Heart left ventricle (tissue), 16 donors: ENCODE measurements at places on chromosomes 1 and 21. TPM values are rescaled to one million over a fixed set of nuclear protein-coding genes. Genes with fewer than 3 reads are reported as not detected.

The PER3 gene
- 28.8 TPM for total RNA-seq

The OR2T29 gene
- total RNA-seq: not detected

The TIPRL gene
- 33.0 TPM for total RNA-seq

DNA sequence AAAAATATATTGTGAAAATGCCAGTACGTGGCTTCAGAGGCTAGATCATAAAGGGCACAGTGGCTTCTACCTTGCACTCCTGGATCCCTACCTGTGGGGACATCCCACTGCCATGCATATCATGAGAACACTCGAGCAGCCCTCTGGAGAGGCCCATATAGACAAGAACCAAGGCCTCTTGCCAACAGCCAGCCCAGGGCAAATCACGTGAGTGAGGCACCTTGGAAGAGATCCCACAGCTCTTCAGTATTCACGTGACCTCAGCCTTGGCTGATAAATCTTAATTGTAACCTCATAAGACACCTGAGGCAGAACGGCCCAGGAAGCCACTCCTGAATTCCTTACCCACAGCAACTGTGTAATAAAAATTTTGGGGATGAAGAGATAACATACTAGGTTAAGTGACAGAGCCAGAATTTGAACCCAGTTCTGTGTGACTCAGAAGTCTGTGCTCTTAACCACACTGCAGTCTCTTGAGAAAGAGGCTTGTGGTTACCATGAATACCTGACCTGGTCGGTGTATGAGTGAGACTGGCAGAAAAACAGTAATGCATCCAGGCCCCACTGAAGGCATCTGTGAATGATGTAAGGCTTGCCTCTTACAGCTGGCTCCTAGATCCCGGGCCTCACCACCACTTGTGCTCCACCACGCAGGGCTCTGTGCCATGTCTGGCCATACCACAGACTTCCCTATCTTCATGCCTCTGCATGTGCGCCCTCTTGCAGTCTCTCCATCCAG, 6.9 kb upstream of the A3GALT2 start:
- peaks cover 42% of the 10 kb centered on the region for H3K4me1 ChIP-seq
- H3K4me3 ChIP-seq: no peak overlapping the region
- no peak overlapping the region for H3K27ac ChIP-seq
- peak; percentile 64 for DNase-seq
- H3K27me3 ChIP-seq: no peaks in the 10 kb centered on the region

The PGBD5 gene
- total RNA-seq: 7.0 TPM

DNA sequence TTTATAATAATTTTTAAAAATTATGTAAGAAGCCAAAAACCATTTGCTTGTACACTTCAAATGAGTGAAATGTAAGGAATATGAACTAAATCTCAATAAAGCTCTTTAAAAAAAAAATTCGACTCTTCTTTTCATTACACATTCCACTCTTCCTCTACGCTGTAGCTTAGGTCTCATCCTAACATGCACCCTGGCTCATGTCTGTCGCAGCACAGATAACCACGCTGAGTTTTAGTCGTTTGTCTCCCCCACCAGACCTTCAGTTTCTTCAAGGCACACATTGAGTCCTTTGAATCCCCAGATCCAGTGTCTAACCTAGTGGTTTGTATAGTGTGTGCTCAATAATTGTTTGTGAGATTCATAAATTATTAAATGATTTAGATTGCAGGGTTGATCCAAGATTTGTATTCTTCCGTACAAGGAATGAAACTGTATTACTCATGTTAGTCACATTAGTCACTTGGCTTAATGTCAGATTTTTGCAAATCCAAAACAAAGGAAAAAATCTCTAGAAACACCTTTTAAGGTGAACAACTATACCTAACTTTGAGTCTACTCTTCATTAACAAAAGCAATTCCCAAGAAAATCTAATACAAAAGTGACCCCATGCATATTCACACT, 57.3 kb downstream of the SLC25A24 start:
- no peaks in the 10 kb centered on the region for H3K27me3 ChIP-seq
- no peaks in the 10 kb centered on the region for H3K4me1 ChIP-seq
- no peak for DNase-seq
- no peak overlapping the region for H3K4me3 ChIP-seq
- H3K27ac ChIP-seq: no peak overlapping the region

The C1QB gene
- 77.4 TPM for total RNA-seq

The GLMP gene
- 19.1 TPM for total RNA-seq

The DENND2C gene
- total RNA-seq: 4.1 TPM

DNA sequence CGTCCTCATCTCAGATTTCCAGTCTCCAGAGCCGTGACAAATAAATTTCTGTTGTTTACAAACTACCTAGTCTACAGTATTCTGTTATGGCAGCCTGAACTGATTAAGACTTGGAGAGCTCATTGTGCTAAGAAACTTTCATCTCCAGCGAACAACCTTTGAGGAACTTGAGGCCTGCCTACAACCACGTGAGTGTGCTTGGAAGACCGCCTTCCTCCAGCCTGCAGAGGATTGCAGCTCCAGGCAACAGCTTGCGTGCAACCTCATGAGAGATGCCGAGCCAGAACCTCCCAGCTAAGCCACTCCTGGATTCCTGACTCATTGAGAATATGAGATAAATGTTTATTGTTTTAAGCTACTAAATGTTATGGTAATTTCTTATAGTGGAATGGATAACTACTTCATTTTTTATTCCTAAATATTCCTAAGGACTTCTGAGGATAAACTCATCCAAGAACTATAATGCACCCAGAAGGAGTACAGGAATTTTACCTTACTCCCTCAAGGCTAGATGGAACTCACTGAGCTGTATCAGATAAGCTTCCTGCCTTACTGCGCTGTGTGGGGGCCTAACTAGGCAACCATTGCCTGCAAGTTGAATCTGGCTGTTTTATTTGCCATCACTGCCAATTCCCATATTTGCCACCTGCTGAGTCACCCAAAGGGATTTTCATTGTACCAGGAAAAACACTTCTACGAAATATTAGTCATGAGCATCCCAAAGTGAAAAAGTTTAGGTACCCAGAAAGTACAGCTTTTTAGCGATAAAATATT, 17.6 kb downstream of the FAM177B start:
- no peaks in the 10 kb centered on the region for H3K27me3 ChIP-seq
- no peak overlapping the region for H3K27ac ChIP-seq
- no peaks in the 10 kb centered on the region for H3K36me3 ChIP-seq

The TMEM200B gene
- total RNA-seq: 1.4 TPM

GRCh38 chr21:44416193-44416592, 39.1 kb upstream of the LRRC3 start:
- H3K4me1 ChIP-seq: no peaks in the 10 kb centered on the region
- no peak for DNase-seq
- H3K27ac ChIP-seq: no peak overlapping the region
- H3K36me3 ChIP-seq: no peaks in the 10 kb centered on the region
- peaks cover 14% of the 10 kb centered on the region for H3K27me3 ChIP-seq

- H3K4me3 ChIP-seq: peak overlapping the region; percentile 77
- H3K36me3 ChIP-seq: no peaks in the 10 kb centered on the region
- DNase-seq: no peak
These were observed 1.7 kb downstream of the AKT3 start for GRCh38 chr1:243848165-243848857.

GRCh38 chr1:2803086-2803930, 1.8 kb upstream of the TTC34 start:
- no peak overlapping the region for H3K27ac ChIP-seq
- no peak for DNase-seq
- H3K4me3 ChIP-seq: no peak overlapping the region

GRCh38 chr1:151537112-151537511, 3.0 kb upstream of the TUFT1 start:
- DNase-seq: no peak
- H3K27me3 ChIP-seq: no peaks in the 10 kb centered on the region
- no peak overlapping the region for H3K27ac ChIP-seq
- H3K4me3 ChIP-seq: no peak overlapping the region
- no peaks in the 10 kb centered on the region for H3K36me3 ChIP-seq

GRCh38 chr1:219039682-219040154, 134.0 kb upstream of the LYPLAL1 start:
- no peaks in the 10 kb centered on the region for H3K27me3 ChIP-seq
- H3K4me3 ChIP-seq: no peak overlapping the region
- H3K27ac ChIP-seq: no peak overlapping the region

- no peaks in the 10 kb centered on the region for H3K27me3 ChIP-seq
- DNase-seq: no peak
- peaks cover 46% of the 10 kb centered on the region for H3K4me1 ChIP-seq
- H3K4me3 ChIP-seq: no peak overlapping the region
- H3K36me3 ChIP-seq: no peaks in the 10 kb centered on the region
These were observed 4.9 kb downstream of the MACO1 start for GRCh38 chr1:25435397-25436108.

DNA sequence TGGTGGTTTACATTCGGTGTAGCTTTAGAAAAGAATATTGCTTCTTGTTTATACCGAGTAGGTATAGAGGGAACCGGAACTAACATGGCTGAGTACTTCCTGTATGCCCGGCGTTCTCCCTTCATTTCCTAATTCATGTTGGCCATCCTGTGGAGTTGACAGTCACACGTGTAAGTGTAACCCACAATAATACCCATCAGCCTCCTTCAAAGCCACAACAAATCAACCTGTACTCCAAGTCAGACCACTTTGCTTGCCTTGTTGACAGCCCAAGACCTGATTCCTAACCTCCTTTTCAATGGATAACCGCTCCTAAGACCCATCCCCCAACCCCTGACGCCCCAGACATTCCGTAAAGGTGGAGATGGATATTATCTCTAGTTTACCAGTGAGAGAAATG, 42.1 kb downstream of the UBE2U start:
- peaks cover 14% of the 10 kb centered on the region for H3K4me1 ChIP-seq
- DNase-seq: no peak
- no peaks in the 10 kb centered on the region for H3K36me3 ChIP-seq
- no peak overlapping the region for H3K27ac ChIP-seq
- no peaks in the 10 kb centered on the region for H3K27me3 ChIP-seq

The PPM1J gene
- 7.8 TPM for total RNA-seq

GRCh38 chr1:33277488-33278084, 21.3 kb downstream of the ZNF362 start:
- no peak overlapping the region for H3K4me3 ChIP-seq
- peaks cover 70% of the 10 kb centered on the region for H3K36me3 ChIP-seq
- no peak for DNase-seq
- H3K4me1 ChIP-seq: no peaks in the 10 kb centered on the region

GRCh38 chr21:20459838-20460237, 538.4 kb upstream of the NCAM2 start:
- no peak for DNase-seq
- H3K36me3 ChIP-seq: no peaks in the 10 kb centered on the region
- H3K27me3 ChIP-seq: no peaks in the 10 kb centered on the region
- no peak overlapping the region for H3K27ac ChIP-seq

GRCh38 chr1:110067893-110068645, 2.4 kb downstream of the ALX3 start:
- no peaks in the 10 kb centered on the region for H3K36me3 ChIP-seq
- H3K27me3 ChIP-seq: peaks cover 64% of the 10 kb centered on the region
- DNase-seq: no peak
- no peak overlapping the region for H3K27ac ChIP-seq

DNA sequence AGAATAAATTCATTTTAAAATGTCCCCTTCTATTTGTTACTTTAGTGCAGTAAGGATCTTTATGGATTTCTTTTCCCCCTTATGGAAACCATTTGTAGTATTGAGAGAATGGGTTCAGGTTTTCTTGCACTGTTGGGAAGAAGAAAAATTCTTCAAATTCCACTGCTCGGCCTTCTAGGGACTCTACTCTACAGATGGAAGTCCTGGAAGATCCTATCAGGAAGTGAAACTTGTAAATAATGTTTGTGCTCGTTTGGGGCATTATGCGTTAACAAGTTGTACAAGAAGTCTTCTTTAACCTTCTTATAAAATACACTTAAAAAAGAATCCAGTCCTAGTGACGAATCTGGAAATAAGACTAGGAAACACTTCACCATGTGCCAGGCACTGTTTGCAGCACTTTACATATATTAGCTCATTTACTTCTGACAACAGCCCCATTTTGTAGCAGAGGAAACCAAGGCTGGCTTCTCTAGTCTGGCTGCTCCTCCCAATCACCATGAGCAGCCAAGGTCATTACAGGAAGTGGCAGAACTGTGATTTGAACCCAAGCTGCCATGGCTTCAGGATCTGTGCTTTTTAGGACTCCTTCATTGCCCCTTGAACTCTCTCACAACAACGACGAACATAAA, 11.8 kb downstream of the LRRC8D start:
- H3K4me3 ChIP-seq: no peak overlapping the region
- H3K4me1 ChIP-seq: peaks cover 11% of the 10 kb centered on the region
- H3K27ac ChIP-seq: no peak overlapping the region
- no peaks in the 10 kb centered on the region for H3K27me3 ChIP-seq
- DNase-seq: no peak

GRCh38 chr1:78722947-78723346, 73.3 kb downstream of the IFI44 start:
- no peak overlapping the region for H3K4me3 ChIP-seq
- H3K27me3 ChIP-seq: no peaks in the 10 kb centered on the region
- H3K4me1 ChIP-seq: no peaks in the 10 kb centered on the region
- no peaks in the 10 kb centered on the region for H3K36me3 ChIP-seq

The IGSF21 gene
- total RNA-seq: 0.65 TPM

- no peaks in the 10 kb centered on the region for H3K36me3 ChIP-seq
- H3K27me3 ChIP-seq: no peaks in the 10 kb centered on the region
- no peak overlapping the region for H3K27ac ChIP-seq
- H3K4me1 ChIP-seq: no peaks in the 10 kb centered on the region
- no peak overlapping the region for H3K4me3 ChIP-seq
These were observed 49.8 kb upstream of the OLIG2 start for GRCh38 chr21:32975811-32976431.

- no peak overlapping the region for H3K4me3 ChIP-seq
- H3K27ac ChIP-seq: no peak overlapping the region
- no peaks in the 10 kb centered on the region for H3K4me1 ChIP-seq
- no peaks in the 10 kb centered on the region for H3K36me3 ChIP-seq
- DNase-seq: no peak
These were observed 71.5 kb upstream of the RGS2 start for GRCh38 chr1:192737306-192737705.

- DNase-seq: no peak
- peaks cover 98% of the 10 kb centered on the region for H3K4me1 ChIP-seq
- H3K36me3 ChIP-seq: no peaks in the 10 kb centered on the region
- H3K4me3 ChIP-seq: no peak overlapping the region
- H3K27ac ChIP-seq: peak overlapping the region; percentile 97
These were observed 6.2 kb downstream of the AHDC1 start for GRCh38 chr1:27597516-27598294.

DNA sequence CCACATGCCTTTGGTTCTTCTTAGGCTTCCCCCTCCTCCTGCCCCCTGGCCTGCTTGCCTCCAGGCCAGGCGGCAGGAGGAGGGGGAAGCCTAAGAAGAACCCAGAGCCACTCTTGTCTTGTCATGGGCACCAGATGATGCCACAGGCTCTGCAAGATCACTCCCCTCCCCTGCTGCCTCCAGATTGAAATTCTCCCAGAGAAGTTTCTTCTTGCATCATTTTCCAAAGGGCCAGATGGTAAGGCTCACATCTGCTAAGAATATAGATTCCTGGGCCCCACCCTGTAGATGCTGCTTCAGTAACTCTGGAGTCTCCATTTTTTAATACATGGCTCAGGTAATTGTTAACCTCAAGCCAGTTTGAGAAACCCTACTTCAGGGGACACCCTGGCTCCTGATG, 60.8 kb downstream of the FAM163A start:
- no peak overlapping the region for H3K4me3 ChIP-seq
- H3K4me1 ChIP-seq: peaks cover 5% of the 10 kb centered on the region
- no peaks in the 10 kb centered on the region for H3K27me3 ChIP-seq
- no peak overlapping the region for H3K27ac ChIP-seq
- no peak for DNase-seq

The RBM15 gene
- total RNA-seq: 14.9 TPM
